NCI-H2107 (cell line): ENCODE measurements at places on chromosomes 12 and 14.

DNA sequence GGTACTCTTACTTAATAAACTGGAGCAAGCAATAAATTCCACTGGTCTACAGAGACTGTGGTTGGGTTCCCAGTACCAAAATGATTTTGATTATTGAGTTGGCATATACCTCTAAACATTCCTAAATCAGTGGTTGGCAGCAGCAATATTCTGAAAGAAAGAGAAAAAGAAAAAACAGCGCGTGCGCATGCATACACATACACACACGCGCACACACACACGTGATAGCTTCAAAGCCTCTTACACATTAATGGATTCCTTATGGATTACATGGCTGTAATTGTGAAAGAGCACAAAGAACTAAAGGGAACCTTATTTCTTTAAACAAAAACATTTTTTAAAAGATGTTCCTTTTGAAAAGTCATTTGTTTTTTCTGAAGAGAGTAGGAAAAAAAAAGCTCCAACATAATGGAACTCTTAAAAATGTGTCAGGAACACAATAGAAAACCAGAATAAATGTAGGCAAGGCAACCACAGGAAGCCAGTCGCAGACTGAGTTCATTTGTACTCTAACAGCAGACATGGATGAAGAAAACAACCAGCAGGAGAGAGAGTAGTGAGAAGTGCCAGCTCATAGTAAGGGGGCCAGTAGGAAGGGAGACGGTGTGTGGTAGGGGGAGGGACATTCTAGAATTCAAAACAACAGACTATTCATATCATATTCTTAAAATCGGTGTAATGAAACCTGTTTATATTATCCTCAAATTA lies 80.0 kb downstream of the DRAM1 start:
- DNase-seq, result no peak

GRCh38 chr12:121651320-121651719 lies 18.1 kb downstream of the MORN3 start:
- no peak for DNase-seq

DNA sequence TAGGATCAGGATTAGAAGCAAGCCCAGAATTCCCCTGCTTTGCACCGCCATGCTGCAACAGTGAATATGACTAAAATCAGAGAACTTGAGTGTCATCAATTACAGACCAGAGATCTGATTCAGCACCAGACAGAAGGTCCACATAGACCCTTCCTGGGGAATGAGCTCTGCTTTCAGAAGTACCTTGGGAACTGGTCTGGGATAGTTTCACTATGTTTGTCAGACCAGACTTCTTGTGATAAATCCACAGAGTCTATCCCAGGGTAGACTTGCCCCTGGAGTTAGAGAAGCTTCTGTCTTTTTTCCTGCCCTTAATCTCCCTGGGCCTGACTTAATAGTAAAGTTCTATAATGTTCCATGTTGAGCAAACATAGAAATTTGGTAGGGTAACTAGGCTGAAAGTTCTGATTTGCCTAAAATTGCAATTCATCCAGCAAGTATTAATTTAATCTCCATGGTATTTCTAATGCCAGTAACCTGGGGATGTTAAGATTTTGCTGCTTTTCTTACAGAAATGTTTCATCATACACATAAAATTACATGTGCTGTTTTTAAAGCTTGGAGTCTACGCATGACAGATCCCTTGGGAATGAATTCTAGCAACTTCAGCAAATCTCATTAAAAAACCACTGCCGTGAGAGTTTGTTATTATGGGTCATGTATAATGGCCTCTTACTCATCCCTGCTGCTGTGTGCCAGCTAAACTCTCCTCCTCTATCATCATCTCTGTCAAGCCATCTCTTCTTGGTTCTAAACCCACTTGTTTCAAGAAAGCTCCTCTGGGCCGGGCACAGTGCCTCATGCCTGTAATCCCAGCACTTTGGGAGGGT lies 61.3 kb upstream of the METAP2 start:
- DNase-seq, result no peak

- no peak for DNase-seq
These were observed 15.8 kb upstream of the VPS33A start for GRCh38 chr12:122282061-122282460.

- no peak for DNase-seq
These were observed 6.0 kb upstream of the LRP6 start for GRCh38 chr12:12272869-12273268.

DNA sequence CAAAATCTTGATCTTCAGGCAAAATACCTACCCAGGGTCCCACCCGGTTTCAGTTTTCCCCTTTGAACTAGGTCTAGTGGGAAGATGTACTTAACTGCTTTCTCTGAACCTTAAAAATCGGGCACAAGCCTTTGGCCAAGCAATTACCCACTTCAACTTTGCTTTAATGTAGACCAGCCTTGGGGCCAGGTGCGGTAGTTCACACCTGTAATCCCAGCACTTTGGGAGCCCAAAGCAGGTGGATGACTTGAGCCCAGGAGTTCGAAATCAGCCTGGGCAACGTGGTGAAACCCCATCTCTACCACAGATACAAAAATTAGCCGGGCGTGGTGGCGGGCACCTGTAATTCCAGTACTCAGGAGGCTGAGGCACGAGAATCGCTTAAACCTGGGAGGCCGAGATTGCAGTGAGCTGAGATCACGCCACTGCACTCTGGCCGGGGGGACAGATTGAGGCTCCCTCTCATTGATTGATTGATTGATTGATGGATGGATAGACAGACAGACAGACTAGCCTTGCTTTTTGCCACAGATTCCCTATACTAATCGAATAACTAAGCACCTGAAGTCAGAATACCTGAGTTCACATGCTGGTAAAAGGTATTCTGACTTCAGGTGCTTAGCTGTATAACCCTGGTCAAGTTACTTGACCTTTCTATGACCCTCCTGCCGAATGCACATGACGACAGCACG lies 1.9 kb downstream of the CLIP1 start:
- no peak for DNase-seq

DNA sequence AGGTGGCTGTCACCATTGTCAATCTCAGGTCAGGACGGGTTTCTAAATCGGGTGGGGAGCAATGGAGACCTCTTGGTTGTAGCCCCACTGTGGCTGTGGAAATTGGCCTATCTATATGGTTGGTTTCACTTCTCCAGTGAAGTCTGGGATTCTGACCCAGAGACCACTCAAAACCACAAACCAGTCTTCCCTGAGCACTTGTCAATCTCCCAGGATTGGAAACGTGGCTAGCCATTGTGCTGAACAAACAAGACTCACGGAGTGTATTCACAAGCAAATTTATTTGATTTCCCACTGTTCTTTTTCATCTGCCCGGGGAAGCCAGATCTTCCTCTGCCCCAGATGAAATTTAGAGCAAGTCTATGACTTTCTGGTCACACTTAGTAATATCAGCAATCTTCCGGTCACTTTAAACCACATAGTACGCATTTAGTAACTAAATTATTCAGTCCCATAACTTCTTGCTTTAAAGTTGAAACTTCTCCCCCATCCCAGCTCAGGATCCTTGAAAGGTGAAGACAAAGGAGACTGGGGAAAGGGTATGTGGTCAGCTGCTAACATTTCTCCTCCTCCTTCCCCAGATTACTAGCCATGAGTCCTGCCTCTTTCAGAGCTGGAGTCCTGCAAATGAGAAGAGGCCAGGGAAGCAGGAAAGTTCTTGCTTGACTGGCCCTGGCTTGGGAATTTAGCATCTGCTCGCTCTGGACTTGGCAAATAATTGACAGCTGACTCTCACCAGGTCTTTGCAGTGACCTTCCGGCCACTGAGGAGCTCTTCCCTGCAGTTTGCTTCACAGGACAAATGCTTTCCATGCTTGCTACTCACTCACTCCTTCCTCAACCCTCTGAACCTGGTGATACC lies 123.2 kb upstream of the MAX start:
- no peak for DNase-seq

DNA sequence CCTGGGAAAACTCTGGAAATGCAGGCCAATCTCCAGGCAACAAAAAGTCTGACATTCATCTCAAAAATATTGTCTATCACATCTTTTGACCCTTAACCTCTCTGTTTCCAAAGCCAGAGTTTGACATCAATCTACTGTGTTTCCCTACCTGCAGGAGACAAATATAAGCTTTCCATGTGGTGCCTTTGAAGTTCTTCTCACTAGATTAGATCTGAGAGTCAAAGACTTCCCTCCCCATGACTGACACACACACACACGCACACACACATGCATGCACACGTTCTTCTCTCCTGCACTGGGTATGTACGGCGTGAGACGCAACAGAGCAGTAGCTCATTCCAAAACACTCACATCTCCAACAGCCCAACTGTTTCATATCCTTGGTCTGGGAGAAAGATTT lies 8.1 kb upstream of the ITPR2 start:
- no peak for DNase-seq

- no peak for DNase-seq
These were observed 21.8 kb downstream of the IRAK3 start for GRCh38 chr12:66210840-66211239.

DNA sequence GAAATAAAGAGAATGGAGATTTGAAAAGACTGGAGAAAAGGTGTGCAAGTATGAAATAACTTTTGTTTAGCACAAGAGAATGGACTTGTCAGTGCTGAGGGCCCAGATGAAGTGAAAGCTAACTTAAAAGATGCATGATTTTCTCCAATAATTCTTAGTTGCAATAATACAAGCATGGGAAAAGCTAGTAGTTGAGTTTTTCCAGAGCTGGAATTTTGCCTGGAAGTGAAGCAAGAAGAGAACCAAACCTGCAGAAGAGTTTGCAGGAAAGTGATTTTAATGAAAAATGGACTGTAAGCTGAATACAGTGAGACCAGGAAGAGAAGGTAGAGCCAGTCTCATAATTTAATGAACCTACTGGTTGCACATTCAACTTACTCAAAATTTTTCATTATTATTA lies 69.3 kb upstream of the FSCB start:
- no peak for DNase-seq

- no peak for DNase-seq
These were observed 90.8 kb downstream of the SLCO1B1 start for GRCh38 chr12:21221778-21222177.

- DNase-seq, result no peak
These were observed 93.3 kb upstream of the TRHDE start for GRCh38 chr12:72178871-72179270.

DNA sequence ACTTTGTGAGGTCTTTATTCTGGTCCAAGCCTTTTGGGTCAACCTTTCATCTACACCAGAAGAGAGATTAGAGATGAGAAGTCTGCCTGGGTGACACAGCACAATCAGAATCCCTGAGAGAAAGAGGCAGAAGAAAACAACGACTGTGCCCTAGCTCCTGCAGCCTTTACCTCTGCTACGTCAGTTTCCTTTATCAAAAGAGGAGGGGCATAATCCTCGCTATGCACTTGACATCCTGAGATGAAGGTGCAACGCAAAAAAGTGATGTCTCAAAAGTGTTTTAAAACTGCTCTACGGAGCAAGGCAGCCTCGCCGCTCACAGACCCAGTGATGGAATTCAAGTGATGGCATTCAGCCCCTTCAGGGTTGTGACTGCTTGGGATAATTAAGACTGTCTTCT lies 21.7 kb downstream of the ZDHHC22 start:
- no peak for DNase-seq

GRCh38 chr14:52267501-52268278 lies at the start of gene PTGDR:
PTGDR (plus strand) TSS chr14:52267698; CDS start chr14:52267815, 117 bp downstream.
- DNase-seq, result no peak

DNA sequence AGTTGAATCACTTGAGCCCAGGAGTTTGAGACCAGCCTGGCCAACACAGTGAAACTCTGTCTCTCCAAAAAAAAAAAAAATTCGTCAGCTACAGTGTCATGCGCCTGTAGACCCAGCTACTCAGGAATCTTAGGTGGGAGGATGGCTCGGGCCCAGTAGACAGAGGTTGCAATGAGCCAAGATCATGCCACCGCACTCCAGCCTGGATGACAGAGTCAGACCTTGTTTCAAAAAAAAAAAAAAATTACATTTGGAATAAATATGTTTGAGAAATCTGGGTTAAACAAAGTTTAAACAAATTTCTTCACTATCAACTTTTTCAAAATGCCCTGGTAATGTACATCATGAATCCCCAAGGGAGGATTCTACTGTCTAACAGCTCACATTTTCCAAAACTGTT lies 187.0 kb upstream of the RASSF8 start:
- no peak for DNase-seq

GRCh38 chr14:50762931-50763300 lies 68.0 kb downstream of the NIN start:
- DNase-seq, result no peak

GRCh38 chr14:96095581-96096476 lies 56.7 kb downstream of the C14orf132 start:
- DNase-seq, result peak; percentile 56

- DNase-seq, result no peak
These were observed 960 bp downstream of the GPR162 start for GRCh38 chr12:6822426-6823135.

- DNase-seq, result no peak
These were observed 420.2 kb downstream of the TMTC2 start for GRCh38 chr12:83106873-83107272.

DNA sequence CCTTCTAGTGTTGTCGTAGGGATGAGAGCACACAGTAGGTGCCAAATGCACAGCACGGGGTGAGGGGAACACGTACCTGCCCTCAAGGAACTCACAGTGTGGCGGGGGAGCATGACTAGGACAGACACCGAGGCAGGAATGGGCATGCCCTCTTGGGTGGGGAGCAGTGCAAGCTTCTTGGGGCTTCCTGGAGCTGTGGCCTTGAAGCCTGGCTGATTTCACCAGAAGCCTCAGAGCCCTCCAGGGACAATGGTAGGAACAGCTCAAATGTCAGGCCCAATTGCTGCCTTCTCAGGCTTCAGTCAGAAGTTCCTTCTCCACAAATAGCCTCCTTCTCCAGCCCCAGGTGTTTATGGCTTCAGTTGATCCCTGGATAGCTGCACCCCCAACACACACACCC lies 43.4 kb downstream of the TEAD4 start:
- no peak for DNase-seq

GRCh38 chr12:92759634-92760268 lies 57.0 kb downstream of the PLEKHG7 start:
- DNase-seq, result no peak

GRCh38 chr12:124548854-124549378 lies 18.5 kb downstream of the NCOR2 start:
- peak; percentile 10 for DNase-seq

DNA sequence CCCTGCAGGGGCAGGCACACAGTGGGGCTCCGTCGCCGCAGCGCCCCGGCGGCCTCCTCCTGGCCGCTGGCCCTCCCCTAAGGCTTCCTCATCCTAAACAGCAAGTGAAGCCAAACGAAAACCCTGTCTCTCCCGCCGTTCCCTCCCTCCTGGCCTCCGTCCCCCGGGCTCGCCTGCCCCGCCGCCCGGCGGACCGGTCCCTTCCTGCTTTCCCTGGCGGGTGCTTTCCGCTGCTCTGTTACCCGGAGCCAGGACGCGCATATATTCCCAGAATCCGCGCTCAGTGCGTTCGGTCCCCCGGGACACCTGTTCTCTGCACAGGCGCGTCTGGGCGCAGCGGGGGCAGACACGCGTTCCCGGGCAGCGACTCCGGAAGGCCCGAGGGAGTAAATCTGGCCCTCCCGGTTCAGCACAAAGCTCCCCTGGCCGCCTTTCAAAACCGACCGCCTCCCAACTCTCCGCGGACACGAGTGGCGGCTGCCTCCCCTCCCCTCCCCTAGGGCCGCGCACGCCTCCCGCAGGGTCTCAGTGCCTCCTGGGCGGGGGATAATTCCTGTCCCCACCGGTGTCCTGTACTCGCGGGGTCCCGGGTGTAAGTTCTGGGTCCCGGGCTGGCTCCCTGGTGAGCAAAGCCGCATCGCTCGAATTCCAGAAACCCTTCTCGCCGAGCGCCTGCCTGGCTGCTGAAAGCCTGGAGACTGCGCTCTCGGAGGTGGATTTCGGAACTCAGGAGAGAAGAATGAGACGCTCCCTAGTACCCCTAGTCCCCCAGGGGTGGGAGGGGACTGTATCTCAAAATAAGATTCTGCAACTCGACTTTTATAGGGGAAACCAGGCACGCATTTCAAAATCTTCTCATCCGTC lies 21.4 kb upstream of the CEP170B start:
- peak; percentile 63 for DNase-seq
